ENCODE measurements at places on chromosomes 6 and 20. TPM values are rescaled to one million over a fixed set of nuclear protein-coding genes. Genes with fewer than 3 reads are reported as not detected.

The SLC35D3 gene
- 0.34 TPM for total RNA-seq

The PEDS1 gene
- 29.6 TPM for total RNA-seq

The CST3 gene
- 1,131 TPM for total RNA-seq

The TFAP2A gene
- 0.55 TPM for total RNA-seq

The NOX3 gene
- not detected for total RNA-seq
